Upper lobe of left lung (tissue), 6 donors: ENCODE measurements at places on chromosomes 4 and X.

- no peak for DNase-seq
Measured at GRCh38 chr4:161555689-161556660, 607.8 kb downstream of the FSTL5 start.

DNA sequence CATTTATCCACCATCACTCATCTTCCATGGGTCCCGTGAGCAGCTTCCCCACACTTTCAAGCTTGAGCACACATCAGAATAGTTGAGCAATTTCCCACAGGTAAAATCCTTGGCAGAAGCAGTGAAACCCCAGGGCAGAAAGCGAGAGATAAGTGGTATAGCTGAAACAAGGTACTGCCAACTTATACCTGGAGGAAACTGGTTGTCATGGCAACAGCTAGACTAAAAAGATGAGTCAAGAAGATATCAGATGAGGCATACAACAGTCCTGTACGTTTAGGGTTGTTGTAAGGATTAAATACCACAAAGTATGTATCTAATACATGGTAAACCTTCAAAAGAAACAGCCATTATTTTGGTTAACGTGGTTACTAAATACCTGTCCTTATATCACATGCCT is 66.9 kb upstream of the PHOX2B start:
- DNase-seq = no peak

DNA sequence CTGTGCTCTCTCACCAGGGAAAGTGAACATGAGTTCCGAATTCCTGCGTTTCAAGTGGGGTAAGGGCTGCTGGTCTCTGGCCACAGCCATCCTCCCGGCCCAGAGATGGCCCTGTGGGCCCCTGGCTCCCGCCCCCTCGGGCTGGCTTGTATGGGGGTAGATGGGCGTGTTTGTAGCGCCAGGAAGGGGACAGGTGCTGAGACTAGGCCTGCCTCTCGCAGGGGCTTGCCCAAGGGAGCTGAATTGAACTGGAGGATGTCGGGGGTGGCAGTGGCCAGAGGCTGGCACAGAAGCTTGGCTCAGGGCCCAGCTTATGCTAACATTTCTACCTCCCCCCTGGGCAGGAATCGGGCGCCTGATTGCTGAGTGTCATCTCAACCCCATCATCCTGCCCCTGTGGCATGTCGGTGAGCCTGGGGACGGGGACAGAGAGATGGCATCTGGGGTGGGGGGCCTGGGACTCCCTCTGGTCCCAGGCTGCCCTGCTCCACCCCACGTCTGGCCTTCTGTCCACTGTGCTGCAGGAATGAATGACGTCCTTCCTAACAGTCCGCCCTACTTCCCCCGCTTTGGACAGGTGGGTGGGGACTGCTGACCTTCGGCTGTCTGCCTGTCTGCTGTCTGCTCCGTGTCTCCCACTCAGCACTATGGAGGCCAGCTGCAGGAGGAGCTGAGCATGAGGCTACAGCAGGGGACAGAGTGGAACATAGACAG is 8.5 kb downstream of the TAFAZZIN start:
- DNase-seq = no peak

DNA sequence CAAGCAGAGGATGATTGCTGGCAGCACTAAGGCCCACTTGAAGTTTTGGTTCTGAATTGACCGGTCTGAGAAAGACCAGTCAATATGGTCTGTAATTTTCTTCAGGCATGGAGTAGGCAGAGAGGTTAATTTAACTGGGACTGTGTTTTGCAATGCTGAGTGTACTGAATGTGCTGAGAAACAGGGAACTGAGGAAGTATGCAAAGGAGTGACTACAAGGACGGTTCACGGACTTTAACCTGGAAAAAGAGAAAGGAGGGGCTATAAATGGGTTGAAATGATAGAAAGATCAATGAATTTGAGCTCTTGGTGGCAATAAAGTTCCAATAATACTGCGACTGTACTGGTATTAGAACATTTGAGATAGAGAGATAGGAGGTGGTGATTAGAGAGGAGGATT is 84.5 kb downstream of the MAGEB17 start:
- DNase-seq = no peak

DNA sequence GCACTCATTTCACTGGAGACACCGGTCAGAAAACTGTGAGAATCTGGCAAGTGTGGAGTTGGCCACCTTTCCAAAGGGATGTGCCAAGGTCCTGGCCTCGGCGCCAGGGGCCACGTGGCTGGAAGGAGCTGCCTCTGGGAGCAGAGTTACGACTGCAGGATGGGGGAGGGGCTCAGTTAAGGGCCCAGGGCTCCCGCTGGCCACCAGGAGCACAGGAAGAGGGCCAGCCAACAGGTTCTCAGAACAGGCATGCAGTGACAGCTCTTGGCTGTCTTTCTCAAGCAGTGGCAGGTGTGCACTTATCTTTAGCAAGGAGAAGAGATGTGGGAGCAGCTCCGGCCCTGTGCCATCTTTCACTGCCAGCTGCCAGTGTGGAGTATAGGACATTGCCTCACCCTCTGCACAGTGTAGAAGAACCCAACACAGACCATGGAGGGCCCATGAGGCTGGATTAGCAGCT is 115.9 kb upstream of the RBPJ start:
- DNase-seq = peak; percentile 72

GRCh38 chr4:5433196-5433595 is 275.2 kb downstream of the EVC2 start:
- no peak for DNase-seq

GRCh38 chr4:36573441-36573840 is 292.0 kb downstream of the DTHD1 start:
- DNase-seq = no peak

DNA sequence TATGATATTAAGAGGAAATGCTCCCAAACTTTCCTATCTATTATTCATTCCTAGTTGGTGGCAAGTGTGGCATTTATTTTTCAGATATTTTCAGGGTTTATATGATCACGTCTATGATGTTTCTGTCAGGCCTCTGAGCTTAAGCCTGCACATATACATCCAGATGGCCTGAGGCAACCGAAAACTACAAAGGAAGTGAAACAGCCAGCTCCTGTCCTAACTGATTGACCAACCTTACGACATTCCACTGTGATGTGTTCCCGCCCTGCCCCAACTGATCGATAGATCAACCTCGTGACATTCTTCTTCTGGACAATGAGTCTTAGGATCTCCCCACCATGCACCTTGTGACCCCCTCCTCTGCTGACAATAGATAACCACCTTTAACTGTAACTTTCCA is 67.6 kb upstream of the CTSO start:
- DNase-seq = no peak

GRCh38 chrX:24838629-24839028 is 144.9 kb downstream of the POLA1 start:
- no peak for DNase-seq

DNA sequence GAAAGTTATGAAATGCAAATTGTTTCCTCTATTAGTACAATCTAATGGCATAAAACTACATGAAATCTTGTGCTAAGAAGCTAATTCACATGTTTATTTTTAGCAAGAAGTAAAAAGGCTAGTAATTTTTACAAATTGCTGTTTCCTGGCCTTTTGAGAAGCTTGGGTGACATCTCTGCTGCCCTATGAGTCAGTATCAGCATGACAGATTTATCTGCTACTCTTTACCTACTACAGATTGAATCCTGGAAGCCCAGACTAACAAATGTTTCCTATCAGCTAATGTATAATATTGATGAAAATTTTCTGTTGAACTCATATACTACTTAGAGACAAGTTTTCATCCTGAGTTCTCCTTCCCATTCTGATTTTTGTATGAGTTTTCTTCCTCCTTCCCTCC is 232.4 kb downstream of the DCTD start:
- DNase-seq = no peak

- no peak for DNase-seq
Measured at GRCh38 chr4:3452376-3452775, 10.6 kb downstream of the HGFAC start.

- DNase-seq = peak; percentile 97
Measured at GRCh38 chr4:80184053-80184824, 13.1 kb upstream of the PRDM8 start.

GRCh38 chrX:39599339-39599738 is 498.4 kb downstream of the BCOR start:
- DNase-seq = no peak

GRCh38 chrX:28649541-28649940 is 62.3 kb downstream of the IL1RAPL1 start:
- DNase-seq = no peak

DNA sequence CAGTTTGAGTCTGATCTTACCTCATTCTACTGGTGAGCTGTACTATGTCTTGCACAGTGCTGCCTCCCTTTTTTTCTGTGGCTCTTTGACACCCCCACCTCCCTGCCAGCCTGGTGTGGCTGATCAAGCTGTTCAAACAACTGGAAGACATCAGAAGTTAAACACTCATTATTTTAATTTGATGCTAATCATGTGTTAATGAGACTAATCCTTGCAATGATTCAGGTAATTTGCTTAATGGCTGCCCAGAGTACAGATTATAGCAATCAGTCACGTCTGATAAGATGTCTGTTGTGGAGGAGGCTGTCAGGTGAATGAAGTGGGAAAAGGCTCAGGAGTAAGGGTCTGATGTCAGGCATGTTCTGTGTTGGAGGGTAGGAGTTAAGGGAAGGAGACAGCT is 87.4 kb upstream of the GK2 start:
- DNase-seq = no peak
